ENCODE measurements at places on chromosomes 2 and 18. TPM values are rescaled to one million over a fixed set of nuclear protein-coding genes. Genes with fewer than 3 reads are reported as not detected.

GRCh38 chr2:197102231-197102630 lies 175.7 kb upstream of the PGAP1 start:
- no peak overlapping the region for H3K4me3 ChIP-seq
- peak overlapping the region; percentile 73 for H3K27ac ChIP-seq
- no peak for DNase-seq
- peaks cover 35% of the 10 kb centered on the region for H3K36me3 ChIP-seq

DNA sequence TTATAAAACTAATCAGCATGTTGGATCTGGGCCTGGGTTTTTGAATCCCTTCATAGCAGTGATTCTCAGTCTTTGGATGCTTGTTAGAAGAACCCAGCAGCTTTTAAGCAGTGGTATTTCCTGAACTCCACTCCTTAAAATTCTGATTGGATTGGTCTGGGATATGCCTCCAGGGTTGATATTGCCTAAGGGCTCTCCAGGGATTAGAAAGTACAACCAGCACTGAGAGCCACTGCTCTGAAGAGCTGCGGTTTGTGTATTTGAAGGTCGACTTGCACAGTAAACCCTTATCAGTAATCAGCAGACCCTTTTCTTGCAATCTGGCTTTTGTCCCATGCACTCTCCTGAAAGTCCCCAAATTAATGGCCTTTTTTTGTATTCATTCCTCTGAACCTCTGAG lies 17.0 kb upstream of the RBMS1 start:
- no peaks in the 10 kb centered on the region for H3K36me3 ChIP-seq
- H3K4me1 ChIP-seq, result peaks cover 17% of the 10 kb centered on the region
- H3K4me3 ChIP-seq, result no peak overlapping the region
- H3K27me3 ChIP-seq, result peaks cover 7% of the 10 kb centered on the region

GRCh38 chr2:143192716-143193115 lies 63.5 kb downstream of the ARHGAP15 start:
- H3K4me3 ChIP-seq, result no peak overlapping the region
- no peaks in the 10 kb centered on the region for H3K27me3 ChIP-seq
- DNase-seq, result no peak
- no peak overlapping the region for H3K27ac ChIP-seq
- H3K36me3 ChIP-seq, result no peaks in the 10 kb centered on the region

DNA sequence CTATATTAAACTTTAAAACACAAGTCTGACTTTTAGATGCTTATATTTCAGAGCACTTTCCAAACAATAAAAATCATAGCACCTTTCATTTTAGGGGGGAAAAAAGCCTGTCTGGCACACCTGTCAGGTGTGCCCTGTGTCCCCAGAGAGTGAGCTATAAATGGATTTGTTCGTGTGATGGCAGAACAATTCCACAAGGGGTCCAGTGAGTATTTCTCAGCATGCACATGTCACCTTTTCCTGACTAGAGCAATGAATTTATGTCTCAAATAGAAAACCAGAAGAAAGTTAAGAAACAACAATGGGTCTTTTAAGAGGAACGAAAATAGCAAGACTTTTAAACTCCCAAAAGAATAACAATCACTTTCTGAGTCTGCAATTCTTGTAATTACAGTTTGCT lies 55.9 kb downstream of the ACVR1C start:
- no peak overlapping the region for H3K27ac ChIP-seq
- no peaks in the 10 kb centered on the region for H3K27me3 ChIP-seq
- H3K4me3 ChIP-seq, result no peak overlapping the region

- H3K27ac ChIP-seq, result no peak overlapping the region
- no peak for DNase-seq
- peaks cover 1% of the 10 kb centered on the region for H3K36me3 ChIP-seq
- H3K27me3 ChIP-seq, result no peaks in the 10 kb centered on the region
- peaks cover 31% of the 10 kb centered on the region for H3K4me1 ChIP-seq
These were observed 26.6 kb downstream of the METTL8 start for GRCh38 chr2:171407030-171407675.

GRCh38 chr2:24261441-24261840 lies 86.6 kb downstream of the FAM228A start:
- H3K4me3 ChIP-seq, result no peak overlapping the region
- peaks cover 9% of the 10 kb centered on the region for H3K4me1 ChIP-seq
- H3K27ac ChIP-seq, result peak overlapping the region; percentile 54
- H3K36me3 ChIP-seq, result peaks cover 15% of the 10 kb centered on the region
- no peaks in the 10 kb centered on the region for H3K27me3 ChIP-seq

- H3K4me3 ChIP-seq, result no peak overlapping the region
- no peaks in the 10 kb centered on the region for H3K36me3 ChIP-seq
- H3K27ac ChIP-seq, result no peak overlapping the region
- DNase-seq, result no peak
- H3K4me1 ChIP-seq, result no peaks in the 10 kb centered on the region
- no peaks in the 10 kb centered on the region for H3K27me3 ChIP-seq
These were observed 367.0 kb downstream of the RND3 start for GRCh38 chr2:150120326-150120955.

- no peak overlapping the region for H3K4me3 ChIP-seq
- no peaks in the 10 kb centered on the region for H3K36me3 ChIP-seq
- DNase-seq, result no peak
- H3K4me1 ChIP-seq, result no peaks in the 10 kb centered on the region
These were observed 20.8 kb upstream of the ATIC start for GRCh38 chr2:215290980-215291599.

- peaks cover 4% of the 10 kb centered on the region for H3K27me3 ChIP-seq
- H3K36me3 ChIP-seq, result no peaks in the 10 kb centered on the region
- H3K4me1 ChIP-seq, result no peaks in the 10 kb centered on the region
- no peak for DNase-seq
These were observed 119.3 kb downstream of the MRO start for GRCh38 chr18:50700245-50701165.

DNA sequence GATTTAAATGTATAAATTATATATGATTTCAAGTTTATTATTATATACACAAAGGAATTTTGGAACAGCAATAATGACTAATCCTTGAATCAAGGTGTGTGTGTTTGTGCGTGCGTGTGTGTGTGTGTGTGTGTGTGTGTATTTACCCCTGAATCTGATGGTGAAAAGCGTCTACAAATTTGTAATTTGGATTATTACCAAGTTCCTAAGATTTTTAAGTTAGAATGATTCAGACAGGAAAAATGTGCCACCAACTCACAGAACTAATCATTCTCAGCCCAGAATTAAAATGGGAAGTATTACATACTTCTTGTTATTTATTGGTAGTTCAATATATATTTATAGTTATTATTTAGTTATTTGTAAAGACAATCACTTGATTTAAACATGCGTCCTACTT lies 12.3 kb downstream of the CALCRL start:
- no peaks in the 10 kb centered on the region for H3K36me3 ChIP-seq
- H3K4me3 ChIP-seq, result no peak overlapping the region
- DNase-seq, result no peak
- no peaks in the 10 kb centered on the region for H3K27me3 ChIP-seq
- no peak overlapping the region for H3K27ac ChIP-seq

DNA sequence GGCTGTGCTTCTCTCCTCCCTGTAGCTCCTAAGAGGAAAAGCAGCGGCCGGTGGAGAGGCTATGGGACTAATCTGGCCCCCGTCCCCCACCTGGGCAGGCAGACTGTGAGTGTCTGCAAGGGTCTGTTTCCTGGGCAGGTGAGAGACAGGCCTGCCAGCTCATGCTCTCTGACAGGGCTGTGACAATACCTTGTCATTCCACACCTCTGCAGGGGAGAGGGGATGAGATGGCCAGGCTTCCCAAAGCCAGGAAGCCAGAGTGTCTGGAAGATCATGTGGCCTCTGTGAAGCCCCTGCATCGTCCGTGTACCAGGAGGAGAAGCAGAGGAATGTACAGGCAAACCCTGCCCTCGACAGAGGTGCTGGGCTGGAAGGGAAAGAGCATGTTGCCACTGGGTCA lies 142.5 kb upstream of the GATA6 start:
- no peaks in the 10 kb centered on the region for H3K27me3 ChIP-seq
- no peaks in the 10 kb centered on the region for H3K4me1 ChIP-seq
- H3K27ac ChIP-seq, result no peak overlapping the region

GRCh38 chr18:24346254-24346653 lies 51.4 kb downstream of the OSBPL1A start:
- no peak overlapping the region for H3K27ac ChIP-seq
- H3K36me3 ChIP-seq, result no peaks in the 10 kb centered on the region
- H3K4me1 ChIP-seq, result no peaks in the 10 kb centered on the region
- DNase-seq, result no peak
- peaks cover 41% of the 10 kb centered on the region for H3K27me3 ChIP-seq
- no peak overlapping the region for H3K4me3 ChIP-seq

DNA sequence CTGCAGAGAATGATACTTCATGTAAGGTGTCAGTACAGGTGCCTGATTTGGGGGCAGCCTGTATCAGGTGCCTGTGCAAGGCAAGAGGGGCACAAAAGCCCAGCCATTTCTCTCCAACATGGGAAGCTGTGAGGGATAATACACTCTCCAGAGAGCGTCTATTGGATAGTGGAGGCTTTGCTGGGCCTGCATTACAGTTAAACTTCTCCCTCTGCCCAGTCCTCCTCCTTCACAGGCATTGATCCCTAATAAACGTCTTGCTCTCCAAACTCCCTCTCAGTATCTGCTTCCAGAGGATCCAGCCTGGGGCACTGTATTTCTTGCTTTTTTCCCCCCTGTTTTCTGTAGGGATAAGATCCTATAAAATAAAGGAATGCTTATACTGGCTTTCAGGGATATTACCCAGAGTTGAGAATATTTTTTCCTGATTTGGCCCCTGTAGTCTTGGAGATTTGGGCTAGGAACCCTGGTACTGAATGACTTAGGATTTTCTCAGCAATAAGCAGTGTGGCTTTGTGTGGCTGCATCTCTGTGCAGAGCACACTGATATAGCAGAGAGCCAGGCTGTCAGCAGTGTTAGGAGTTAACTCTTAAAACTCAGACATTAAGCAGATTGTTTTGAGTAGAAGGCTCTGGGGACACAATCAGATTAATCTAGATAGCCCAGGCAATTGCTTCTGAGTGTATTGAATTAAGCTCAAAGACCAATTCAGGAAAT lies 330.6 kb downstream of the CYRIA start:
- no peak overlapping the region for H3K27ac ChIP-seq
- H3K4me3 ChIP-seq, result no peak overlapping the region
- H3K27me3 ChIP-seq, result no peaks in the 10 kb centered on the region
- peaks cover 12% of the 10 kb centered on the region for H3K36me3 ChIP-seq
- H3K4me1 ChIP-seq, result no peaks in the 10 kb centered on the region

DNA sequence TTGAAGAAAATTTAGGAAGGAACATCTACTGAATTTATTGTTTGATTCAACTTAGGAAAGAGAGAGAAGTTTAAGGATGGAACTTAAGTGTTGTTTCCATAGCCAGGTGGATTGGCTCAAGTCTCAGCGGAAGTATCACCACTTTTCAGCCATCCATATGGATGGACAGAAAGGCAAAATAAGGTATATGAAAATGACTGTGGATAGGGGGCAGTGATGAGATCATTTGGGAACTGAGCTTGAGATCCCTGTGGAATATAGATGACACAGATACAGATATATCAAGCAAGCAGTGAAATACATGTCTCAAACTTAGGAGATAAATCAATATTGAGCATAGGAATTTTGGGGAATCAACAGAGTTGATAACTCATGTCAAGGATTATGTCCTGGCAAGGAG lies 1462.7 kb upstream of the NXPH2 start:
- peaks cover 4% of the 10 kb centered on the region for H3K36me3 ChIP-seq
- no peak overlapping the region for H3K27ac ChIP-seq
- H3K4me3 ChIP-seq, result no peak overlapping the region
- H3K27me3 ChIP-seq, result no peaks in the 10 kb centered on the region
- no peaks in the 10 kb centered on the region for H3K4me1 ChIP-seq

GRCh38 chr2:153939124-153939796 lies 67.5 kb downstream of the GALNT13 start:
- H3K4me3 ChIP-seq, result no peak overlapping the region
- H3K27me3 ChIP-seq, result no peaks in the 10 kb centered on the region
- no peaks in the 10 kb centered on the region for H3K4me1 ChIP-seq
- no peak overlapping the region for H3K27ac ChIP-seq
- DNase-seq, result no peak

GRCh38 chr2:86675104-86675503 lies 45.0 kb upstream of the RMND5A start:
- no peaks in the 10 kb centered on the region for H3K4me1 ChIP-seq
- no peak overlapping the region for H3K4me3 ChIP-seq
- H3K27ac ChIP-seq, result no peak overlapping the region
- H3K36me3 ChIP-seq, result no peaks in the 10 kb centered on the region
- DNase-seq, result no peak
- H3K27me3 ChIP-seq, result peaks cover 5% of the 10 kb centered on the region

GRCh38 chr2:51013079-51013932 lies 18.6 kb downstream of the NRXN1 start:
- no peaks in the 10 kb centered on the region for H3K4me1 ChIP-seq
- no peaks in the 10 kb centered on the region for H3K27me3 ChIP-seq
- H3K27ac ChIP-seq, result no peak overlapping the region
- H3K36me3 ChIP-seq, result no peaks in the 10 kb centered on the region
- H3K4me3 ChIP-seq, result no peak overlapping the region
- no peak for DNase-seq

- no peak overlapping the region for H3K27ac ChIP-seq
- no peak for DNase-seq
- H3K36me3 ChIP-seq, result no peaks in the 10 kb centered on the region
- H3K4me3 ChIP-seq, result no peak overlapping the region
These were observed 32.3 kb downstream of the MAP3K2 start for GRCh38 chr2:127355407-127356008.

DNA sequence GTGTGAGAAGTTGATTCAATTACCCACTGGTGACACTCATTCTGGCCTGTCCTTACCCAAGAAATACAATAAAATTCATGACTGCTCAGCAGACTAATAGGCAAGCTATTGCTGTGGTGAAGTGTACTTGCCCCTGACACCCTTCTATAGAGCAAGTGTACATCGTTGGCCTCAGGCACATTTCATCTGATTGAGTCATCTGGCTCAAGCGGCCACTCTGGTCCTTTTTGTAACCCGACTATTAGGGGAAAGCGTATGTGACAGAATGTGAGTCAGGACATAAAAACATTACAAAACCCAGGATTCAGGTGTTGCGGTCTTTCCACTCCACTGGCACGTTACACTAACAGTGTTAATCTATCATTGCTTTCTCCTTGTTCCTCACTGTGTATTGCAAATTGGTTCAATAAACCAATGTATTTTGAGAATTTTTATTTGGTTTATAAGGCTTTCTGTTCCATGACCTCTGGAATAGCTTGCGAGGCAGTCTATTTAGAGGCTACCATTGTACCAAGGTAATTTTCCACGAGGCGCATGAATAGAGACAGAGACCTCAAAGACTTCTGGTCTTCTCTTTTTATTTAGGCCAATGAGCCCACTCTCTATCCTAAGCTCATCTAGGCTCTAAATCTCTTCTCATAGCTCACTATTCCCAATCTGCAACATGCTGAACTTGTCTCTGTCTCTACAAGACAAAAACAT lies 10.2 kb upstream of the TTC32 start:
- H3K36me3 ChIP-seq, result no peaks in the 10 kb centered on the region
- H3K4me3 ChIP-seq, result no peak overlapping the region
- DNase-seq, result no peak
- no peak overlapping the region for H3K27ac ChIP-seq

The ARL4C gene
- total RNA-seq, result 136 TPM

The CDH2 gene
- total RNA-seq, result 1.4 TPM

The KIAA2012 gene
- not detected for total RNA-seq

The HOXD3 gene
- not detected for total RNA-seq

The ARHGAP15 gene
- total RNA-seq, result 80.6 TPM

The MAP3K19 gene
- total RNA-seq, result not detected

The CYTIP gene
- 755 TPM for total RNA-seq

The MEIS1 gene
- 0.53 TPM for total RNA-seq
